ENCODE measurements at places on chromosomes 2 and 18.

- DNase-seq: no peak
Measured at GRCh38 chr2:16478434-16479210, 187.0 kb downstream of the CYRIA start.

DNA sequence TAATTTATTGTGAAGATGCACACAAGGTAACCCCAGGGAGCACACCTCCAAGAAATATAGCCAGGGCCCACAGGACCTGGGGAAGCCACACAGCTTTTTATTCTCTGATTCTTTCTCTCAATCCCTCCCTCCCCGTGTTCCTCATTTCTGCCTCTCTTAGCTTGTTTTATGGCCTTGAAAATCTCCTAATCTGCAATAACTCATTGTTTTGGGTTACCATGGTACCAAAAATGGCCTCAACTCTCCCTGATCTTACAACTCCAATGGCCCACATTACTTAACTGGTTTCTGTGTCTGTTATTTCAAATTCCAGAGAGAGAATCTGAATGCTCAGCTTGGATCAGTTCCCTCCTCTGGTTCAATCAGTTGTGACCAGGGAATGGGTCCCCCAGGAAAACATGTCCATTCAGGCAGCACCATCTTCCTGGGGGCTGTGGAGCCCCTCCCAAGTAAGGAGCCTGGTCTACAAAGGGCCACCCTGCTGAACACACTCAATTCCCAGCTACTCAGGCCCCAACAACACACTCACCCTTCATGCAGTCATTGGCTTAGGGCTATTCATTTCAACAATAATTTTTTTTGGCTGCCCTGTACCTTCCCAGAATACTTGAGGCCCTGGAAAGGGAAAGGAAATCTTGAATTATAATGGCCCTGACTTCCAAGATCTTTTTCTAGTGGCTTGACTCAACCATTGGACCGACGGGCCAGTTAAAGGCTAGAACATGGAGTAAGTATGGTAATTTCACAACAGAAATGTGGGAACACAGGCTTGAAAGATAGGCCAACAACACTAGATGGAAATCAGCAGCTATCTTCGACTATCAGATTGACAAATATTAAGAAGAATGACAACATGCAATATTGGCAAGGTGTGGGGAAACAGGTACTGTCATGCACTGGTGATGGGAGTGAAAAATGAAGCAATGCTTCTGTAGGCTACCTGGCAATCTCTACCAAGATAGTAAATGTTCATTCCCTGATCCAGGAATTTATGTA lies 41.6 kb upstream of the ST3GAL5 start:
- DNase-seq: no peak

GRCh38 chr2:11553661-11554398 lies 20.0 kb downstream of the GREB1 start:
- peak; percentile 42 for DNase-seq

DNA sequence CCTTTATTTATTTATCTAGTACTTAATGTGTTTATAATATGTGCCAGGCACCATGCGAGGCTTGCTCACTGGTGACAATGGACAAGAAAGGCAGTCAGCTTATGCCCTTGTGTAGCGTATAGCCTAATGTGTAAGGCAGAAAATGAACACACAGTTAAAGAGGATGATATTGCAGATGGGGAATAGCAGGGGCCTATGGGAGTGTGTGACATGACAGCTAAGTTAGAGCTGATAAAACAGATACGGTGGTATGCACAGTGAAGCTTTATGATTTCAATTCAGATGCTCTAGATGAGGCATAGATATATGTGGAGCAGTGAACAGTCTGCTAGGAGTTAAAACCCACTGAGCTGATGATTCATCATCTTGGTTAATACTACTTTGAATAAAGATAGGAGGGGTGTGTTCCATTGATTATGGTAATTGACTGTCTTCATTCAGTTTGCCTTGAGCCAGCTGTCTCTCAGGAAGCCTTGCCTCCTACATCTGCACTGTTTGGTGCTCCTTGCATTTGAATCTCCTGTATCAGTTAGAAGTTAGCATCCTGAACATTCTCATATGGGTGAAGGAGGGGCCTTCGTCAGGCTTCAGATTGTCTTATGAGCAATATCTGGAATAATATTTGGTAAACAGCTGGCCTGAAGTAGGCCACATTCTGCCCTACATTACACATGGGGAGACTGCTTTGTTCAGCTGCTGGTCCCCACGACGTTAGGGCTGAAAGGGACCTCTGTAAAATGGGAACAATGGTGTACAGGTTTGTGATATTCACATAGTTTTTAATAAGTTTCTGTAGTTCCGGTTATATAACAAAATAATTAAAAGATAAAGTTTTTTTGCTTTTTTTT lies 13.2 kb downstream of the MAP4K4 start:
- no peak for DNase-seq

DNA sequence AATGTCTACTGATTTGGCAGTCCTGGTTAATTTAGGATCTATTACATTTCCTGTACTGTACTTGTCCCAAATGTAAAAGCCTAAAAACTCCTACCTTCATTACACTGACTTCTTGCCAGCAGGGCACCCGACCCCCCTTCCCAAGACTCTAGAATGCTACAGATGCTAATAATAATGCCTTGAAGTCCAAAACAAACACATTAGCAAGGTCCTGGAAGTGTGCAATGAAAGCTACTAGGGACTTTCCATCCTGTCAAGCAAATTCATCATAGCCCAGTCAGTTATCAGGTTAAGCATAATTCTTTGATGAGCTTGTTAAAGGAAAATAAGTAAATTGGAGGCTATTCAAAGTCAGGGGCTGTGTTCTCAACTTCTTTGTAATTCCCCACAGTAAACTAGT lies 115.3 kb upstream of the RBBP8 start:
- peak; percentile 39 for DNase-seq

GRCh38 chr2:23824777-23825212 lies 102.1 kb downstream of the ATAD2B start:
- peak; percentile 73 for DNase-seq

DNA sequence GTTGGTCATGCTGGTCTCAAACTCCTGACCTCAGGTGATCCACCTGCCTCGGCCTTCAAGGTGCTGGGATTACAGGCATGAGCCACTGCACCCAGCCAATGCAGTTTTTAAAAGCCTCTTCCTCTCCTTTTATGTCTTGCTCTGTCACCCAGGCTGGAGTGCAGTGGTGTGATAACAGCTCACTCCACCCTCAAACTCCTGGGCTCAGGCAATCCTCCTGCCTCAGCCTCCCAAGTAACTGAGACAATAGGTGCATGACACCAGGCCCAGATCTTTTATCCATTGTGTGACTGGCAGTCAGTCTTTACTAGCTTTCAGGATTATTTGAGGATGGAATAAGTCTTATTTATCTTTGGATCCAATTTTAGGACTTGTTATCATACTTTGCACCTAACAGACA lies 13.2 kb downstream of the KCTD18 start:
- no peak for DNase-seq

All from astrocyte of the spinal cord (primary cell).